Stimulated activated CD4-positive, alpha-beta T cell treated with anti-CD3 and anti-CD28 coated beads, Interleukin-4, amount 100 ng/mL, for 4 hours (primary cell): ENCODE measurements at places on chromosomes 1 and 21.

GRCh38 chr1:33007190-33008050 is 29.3 kb downstream of the AK2 start:
- DNase-seq, result no peak

GRCh38 chr1:66860529-66860928 is 59.5 kb upstream of the INSL5 start:
- no peak for DNase-seq

- DNase-seq, result no peak
Measured at GRCh38 chr1:22111620-22112019, 31.3 kb downstream of the WNT4 start.

- DNase-seq, result no peak
Measured at GRCh38 chr1:100478816-100479215, 59.1 kb upstream of the GPR88 start.

DNA sequence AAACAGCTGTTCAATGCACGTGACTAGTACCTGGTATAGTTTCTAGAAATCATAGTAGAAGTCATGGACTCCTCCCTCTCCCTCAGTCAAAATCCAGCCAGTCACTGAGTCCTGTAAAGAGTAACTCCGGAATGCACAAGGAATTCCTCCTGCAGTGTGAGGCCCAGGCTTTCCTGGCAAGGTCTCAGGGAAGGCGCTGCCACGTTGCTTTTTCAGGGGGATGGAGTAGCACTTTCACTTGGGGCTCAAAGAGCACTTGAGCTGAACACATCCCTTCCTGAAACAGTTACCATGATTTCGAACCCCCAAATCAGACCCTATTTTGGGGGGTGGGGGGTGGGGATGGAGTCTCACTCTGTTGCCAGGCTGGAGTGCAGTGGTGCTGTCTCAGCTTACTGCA is 26.4 kb upstream of the LRRC8D start:
- DNase-seq, result no peak

DNA sequence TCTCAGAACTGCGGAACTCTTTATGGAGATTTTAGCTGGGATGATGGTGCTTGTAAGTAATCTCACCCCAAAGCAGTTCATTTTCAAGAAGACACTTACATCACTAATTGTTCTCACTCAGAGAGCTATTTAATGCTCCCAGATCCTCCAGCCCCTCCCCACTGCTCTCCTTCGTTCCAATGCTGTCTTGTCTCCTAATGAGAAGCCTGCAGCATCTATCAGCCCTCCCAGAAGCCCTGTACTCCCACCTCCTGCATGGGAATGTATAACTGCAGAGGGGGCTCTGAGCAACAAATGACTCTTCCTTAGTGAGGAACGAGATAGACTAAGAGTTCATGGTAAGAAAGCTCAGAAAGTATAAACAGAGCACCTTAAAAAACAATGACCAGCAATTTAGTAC is 377.4 kb upstream of the RUNX1 start:
- DNase-seq, result no peak

- no peak for DNase-seq
Measured at GRCh38 chr1:35832276-35832905, 24.6 kb downstream of the AGO4 start.

DNA sequence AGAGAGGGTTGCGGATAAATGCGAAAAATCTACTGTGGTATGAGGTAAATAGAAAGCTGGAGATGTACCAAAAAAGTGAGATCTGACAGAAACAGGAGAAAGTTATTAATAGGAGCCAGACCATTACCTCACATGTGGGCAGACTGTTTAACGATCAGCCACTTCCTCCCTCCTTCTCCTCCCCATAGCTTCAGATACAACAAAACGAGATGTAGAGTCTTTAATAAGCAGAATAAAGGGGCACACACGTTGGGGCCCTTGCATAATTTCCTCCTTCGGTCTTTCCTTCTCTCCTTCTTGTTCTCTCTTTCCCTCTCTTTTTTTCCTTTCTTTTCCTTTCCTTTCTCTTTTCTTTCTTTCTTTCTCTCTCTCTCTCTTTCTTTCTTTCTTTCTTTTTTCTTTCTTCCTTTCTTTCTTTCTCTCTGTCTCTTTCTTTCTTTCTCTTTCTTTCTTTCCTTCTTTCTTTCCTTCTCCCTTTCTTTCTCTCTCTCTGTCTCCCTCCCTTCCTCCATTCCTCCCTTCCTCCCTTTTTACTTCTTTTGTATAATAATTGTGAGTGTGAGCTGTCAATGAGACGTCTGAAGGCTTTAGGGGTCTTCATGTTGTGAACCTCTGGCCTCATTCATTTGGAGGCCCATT is 242.1 kb downstream of the GRIK1 start:
- no peak for DNase-seq

- no peak for DNase-seq
Measured at GRCh38 chr1:55210990-55211801, 4.0 kb downstream of the USP24 start.

DNA sequence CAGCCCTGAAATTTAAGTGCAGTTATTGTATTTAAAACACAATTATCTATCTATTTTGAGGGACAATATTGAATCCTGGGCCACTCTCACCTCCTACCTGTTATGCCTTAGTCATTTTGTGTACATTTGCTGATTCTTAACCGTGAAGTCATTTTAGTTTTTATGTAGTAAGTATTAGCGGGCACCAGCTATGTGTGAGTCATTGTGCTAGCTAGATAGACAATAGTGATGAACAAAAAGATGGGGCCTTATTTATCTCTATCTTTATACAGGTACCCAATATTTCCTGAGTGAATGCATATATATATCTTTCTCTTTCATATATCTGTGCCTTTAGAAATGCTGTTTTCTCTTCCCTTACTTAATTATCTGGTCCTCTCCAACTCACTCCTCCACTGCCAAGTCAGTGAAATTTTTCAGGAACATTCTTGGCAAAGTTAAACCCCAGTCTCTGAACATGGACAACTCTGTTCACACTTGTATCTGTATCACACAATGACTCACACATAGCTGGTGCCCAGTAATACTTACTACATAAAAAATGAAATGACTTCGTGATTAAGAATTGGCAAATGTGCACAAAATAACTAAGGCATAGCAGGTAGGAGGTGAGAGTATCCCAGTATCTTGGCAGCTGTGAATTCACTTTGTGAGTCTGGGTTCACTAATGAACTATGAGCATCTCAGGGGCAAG is 166.0 kb upstream of the C8B start:
- no peak for DNase-seq
